ENCODE measurements at places on chromosomes 3 and 15.
A peak's percentile ranks its signal among the peaks of the same experiment; 100 is the strongest.

- H3K4me1 ChIP-seq, result peaks cover 24% of the 10 kb centered on the region
- H3K27ac ChIP-seq, result no peak overlapping the region
- H3K27me3 ChIP-seq, result no peaks in the 10 kb centered on the region
- no peaks in the 10 kb centered on the region for H3K36me3 ChIP-seq
- no peak overlapping the region for H3K4me3 ChIP-seq
These were observed 4.2 kb downstream of the CCDC71 start for GRCh38 chr3:49161808-49162530.

- H3K27ac ChIP-seq, result peak overlapping the region; percentile 92
- H3K27me3 ChIP-seq, result no peaks in the 10 kb centered on the region
- H3K4me1 ChIP-seq, result peaks cover 43% of the 10 kb centered on the region
- no peaks in the 10 kb centered on the region for H3K36me3 ChIP-seq
These were observed 164.0 kb upstream of the TBL1XR1 start for GRCh38 chr3:177361081-177361938.

DNA sequence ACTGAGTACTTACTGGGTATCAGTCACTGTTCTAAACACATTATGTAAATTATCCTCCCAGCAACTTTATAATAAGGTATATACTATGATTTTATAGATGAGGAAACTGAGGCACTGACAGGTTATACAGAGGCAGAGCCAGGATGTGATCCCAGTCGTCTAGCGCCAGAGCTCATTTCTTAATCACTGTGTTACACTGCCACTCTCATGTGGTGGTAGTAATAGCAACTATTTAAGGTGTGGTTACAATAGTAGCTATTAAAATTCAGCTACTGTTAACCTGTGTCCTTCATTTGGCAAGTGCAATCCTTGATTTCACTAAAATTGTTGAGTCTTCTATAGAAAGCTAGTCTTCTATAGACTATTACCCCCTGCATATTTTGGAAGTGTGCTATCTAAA, 43.1 kb upstream of the TRPC1 start:
- H3K36me3 ChIP-seq, result no peaks in the 10 kb centered on the region
- no peak overlapping the region for H3K4me3 ChIP-seq
- H3K27me3 ChIP-seq, result no peaks in the 10 kb centered on the region

- no peaks in the 10 kb centered on the region for H3K36me3 ChIP-seq
- no peak overlapping the region for H3K27ac ChIP-seq
- H3K4me3 ChIP-seq, result no peak overlapping the region
- no peaks in the 10 kb centered on the region for H3K27me3 ChIP-seq
- no peaks in the 10 kb centered on the region for H3K4me1 ChIP-seq
- no peak for DNase-seq
These were observed 81.8 kb upstream of the PRR23E start for GRCh38 chr3:127110982-127111693.

DNA sequence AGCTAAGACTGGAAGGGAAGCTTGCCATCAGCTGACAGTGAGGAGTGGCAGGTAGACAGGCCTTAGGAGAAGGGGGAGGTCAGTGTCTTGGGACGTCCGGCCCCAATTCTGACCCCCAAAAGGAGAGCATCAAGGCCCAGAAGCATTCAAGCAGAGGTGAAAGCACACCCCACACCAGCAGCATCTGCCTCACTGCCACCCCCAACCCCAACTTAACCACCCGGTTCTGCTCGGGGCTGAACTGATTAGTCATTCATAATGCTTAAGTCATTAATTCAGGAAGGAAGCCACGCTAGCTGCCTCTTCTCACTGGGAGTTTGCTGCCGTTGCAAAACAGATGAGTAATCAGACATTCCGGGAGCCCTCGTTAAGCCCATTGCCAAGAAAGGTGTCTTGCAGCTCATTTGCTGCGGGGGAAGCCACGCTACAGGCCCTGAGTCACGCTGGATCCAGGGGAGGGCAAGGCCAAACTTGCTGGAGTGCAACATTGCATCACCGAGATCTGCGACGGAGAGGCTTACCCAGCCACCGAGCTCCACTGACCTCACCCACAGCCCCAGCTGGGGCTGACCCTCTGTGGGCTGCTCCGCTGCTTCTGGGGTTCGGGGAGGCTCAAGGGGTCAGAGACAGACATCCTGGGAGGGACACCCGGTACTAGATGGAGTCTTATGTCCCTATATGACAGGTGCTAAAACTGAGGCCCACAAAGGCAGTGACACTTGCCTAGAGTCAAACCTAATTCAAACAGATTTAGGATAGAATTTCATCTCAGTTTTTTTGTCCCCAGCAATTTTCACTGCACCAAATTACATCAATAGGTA, 46.4 kb upstream of the HES1 start:
- peak; percentile 66 for DNase-seq
- H3K4me1 ChIP-seq, result peaks cover 10% of the 10 kb centered on the region
- no peak overlapping the region for H3K4me3 ChIP-seq
- no peaks in the 10 kb centered on the region for H3K27me3 ChIP-seq
- H3K36me3 ChIP-seq, result no peaks in the 10 kb centered on the region

DNA sequence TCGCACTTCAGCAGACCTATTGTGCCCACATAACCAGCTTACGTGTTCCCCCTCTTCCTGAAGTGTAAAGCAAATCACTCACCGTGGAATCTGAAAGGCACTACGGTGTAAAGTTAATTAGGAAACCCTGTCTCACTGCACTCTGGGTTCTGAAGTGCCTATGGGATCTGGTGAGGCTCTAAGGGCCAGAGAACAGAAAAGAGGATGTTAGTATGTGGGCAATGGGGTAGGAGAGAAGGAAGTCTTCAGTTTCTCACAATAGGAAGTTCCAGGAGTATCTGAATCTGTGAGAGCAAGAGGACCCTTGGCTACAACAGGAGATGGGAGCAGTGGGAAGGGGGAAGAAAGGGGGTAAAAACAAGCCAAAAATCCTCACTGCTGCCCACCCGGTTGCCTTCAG, 71.4 kb downstream of the ITGB5 start:
- H3K27me3 ChIP-seq, result no peaks in the 10 kb centered on the region
- H3K27ac ChIP-seq, result no peak overlapping the region
- H3K4me3 ChIP-seq, result no peak overlapping the region
- DNase-seq, result no peak
- H3K4me1 ChIP-seq, result peaks cover 12% of the 10 kb centered on the region

DNA sequence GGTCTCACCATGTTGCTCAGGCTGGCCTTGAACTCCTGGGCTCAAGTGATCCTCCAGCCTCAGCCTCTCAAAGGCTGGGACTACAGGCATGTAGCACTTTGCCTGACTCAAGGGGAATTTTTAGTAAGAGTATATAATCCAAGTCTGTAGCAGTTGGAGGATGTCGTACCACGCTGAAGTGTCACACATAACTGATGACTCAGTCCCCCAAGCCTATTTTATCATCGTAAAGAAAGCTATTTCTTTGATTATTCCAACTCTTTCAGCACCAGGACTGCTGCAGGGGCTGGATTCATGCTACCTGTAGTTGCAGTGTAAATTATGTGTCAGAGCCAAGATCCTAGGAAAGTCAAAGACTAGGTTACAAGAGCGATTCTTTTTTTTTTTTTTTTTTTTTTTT, 1.4 kb upstream of the PRKCI start:
- H3K4me1 ChIP-seq, result no peaks in the 10 kb centered on the region
- no peak overlapping the region for H3K27ac ChIP-seq
- H3K36me3 ChIP-seq, result no peaks in the 10 kb centered on the region
- no peak overlapping the region for H3K4me3 ChIP-seq

DNA sequence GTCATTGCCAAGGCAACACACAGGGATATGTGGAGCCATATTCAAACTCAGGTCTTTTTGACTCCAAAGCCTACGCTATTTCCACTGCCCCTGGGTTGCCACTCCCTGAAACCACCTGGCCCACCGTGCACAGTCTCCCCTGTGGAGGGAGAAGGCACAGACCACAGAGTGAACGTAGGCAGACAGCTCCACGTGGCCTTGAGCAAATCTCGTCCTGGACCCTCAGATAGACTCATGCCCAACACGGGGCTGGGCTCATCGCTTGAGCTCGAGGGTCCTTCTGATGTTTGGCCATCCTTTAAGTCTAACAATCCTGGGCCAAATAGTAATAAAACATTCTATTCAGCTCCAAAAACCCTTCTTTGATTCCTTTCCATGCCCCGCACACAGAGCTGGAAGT, 72.0 kb downstream of the CPN2 start:
- H3K4me1 ChIP-seq, result peaks cover 27% of the 10 kb centered on the region
- H3K36me3 ChIP-seq, result no peaks in the 10 kb centered on the region
- H3K27ac ChIP-seq, result no peak overlapping the region
- H3K4me3 ChIP-seq, result no peak overlapping the region
- no peak for DNase-seq

- peak; percentile 43 for DNase-seq
- H3K27me3 ChIP-seq, result no peaks in the 10 kb centered on the region
- H3K36me3 ChIP-seq, result no peaks in the 10 kb centered on the region
- H3K4me3 ChIP-seq, result no peak overlapping the region
- H3K27ac ChIP-seq, result peak overlapping the region; percentile 7
These were observed 57.8 kb downstream of the CDC25A start for GRCh38 chr3:48130321-48130904.

GRCh38 chr15:89675606-89676005, 3.6 kb downstream of the PLIN1 start:
- no peaks in the 10 kb centered on the region for H3K27me3 ChIP-seq
- no peak for DNase-seq
- no peak overlapping the region for H3K4me3 ChIP-seq
- peaks cover 20% of the 10 kb centered on the region for H3K4me1 ChIP-seq

- no peak for DNase-seq
- no peaks in the 10 kb centered on the region for H3K4me1 ChIP-seq
- H3K4me3 ChIP-seq, result no peak overlapping the region
- H3K36me3 ChIP-seq, result no peaks in the 10 kb centered on the region
These were observed 117.3 kb downstream of the RFTN1 start for GRCh38 chr3:16396202-16396601.

DNA sequence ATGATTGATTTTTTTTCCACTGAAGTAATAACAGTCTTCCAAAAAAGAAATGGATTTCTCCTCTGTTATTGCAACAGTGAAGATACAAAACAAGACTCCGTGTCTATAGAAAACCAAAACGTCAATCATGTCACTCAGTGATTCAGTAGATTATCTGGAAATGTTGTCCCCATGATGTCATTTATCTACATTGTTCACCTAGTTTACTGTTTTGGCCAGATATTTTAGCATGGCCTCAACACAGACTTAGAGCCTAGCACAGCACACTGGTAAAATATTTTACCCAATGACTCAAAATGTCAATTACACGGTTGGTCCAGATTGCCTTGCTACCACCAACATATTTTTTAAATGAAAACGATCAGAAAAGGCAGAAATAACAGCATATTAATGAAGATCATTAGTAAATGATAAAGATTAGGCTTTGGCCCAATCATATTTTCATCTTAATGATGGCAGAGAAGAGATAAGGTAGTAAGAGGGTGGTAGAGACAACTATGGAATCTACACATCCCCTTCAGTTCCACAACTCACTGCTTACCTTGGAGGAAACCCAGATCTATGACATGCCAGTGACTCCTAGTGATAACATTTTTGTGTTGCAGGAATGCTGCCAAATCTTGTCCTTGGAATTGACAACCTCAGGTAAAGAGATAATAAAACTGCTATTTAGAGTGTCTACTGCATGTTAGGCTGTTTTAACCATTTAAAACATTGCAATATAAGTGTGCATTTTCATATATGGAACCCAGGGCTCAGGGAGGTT, 347.7 kb upstream of the ARPP21 start:
- no peaks in the 10 kb centered on the region for H3K27me3 ChIP-seq
- DNase-seq, result no peak
- no peak overlapping the region for H3K4me3 ChIP-seq

DNA sequence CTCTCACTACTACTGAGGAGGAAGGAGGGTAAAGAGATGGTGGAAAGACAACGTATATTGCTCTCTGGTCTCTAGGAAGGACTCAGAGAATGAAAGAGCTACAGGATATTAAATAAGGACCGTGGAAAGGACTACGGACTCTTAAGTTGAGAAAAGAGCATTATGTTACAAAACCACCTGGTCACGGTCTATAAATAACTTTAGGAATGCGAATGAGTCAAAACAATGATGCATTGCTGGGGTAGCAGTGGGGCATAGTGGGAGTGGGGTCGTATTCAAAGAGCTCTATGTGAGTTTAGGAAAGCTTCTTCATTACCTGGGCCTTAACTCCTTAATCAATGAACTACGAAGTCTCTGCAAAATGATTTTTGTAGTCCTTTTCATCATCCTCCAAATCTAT, 295.7 kb upstream of the SOX14 start:
- no peak overlapping the region for H3K27ac ChIP-seq
- no peaks in the 10 kb centered on the region for H3K36me3 ChIP-seq
- no peak for DNase-seq
- no peaks in the 10 kb centered on the region for H3K4me1 ChIP-seq
- no peak overlapping the region for H3K4me3 ChIP-seq

GRCh38 chr3:134251731-134252391, 1.2 kb upstream of the RYK start:
- H3K27me3 ChIP-seq, result no peaks in the 10 kb centered on the region
- DNase-seq, result no peak
- no peaks in the 10 kb centered on the region for H3K36me3 ChIP-seq

DNA sequence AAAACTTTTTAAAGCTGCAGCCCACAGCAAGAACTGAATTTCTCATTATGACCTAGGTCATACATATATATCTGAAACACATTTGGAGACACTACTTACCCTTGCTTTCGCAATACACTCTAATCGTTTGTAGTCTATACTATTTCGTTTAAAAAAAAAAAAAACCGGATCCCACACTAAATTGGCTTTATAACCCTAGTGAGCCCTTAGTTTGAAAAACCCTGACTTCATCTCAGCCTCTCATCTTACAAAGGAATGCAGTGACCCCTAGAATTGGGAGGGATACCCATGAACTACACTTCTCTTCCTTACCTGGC, 4.2 kb downstream of the RARRES1 start:
- H3K4me1 ChIP-seq, result peaks cover 16% of the 10 kb centered on the region
- H3K36me3 ChIP-seq, result no peaks in the 10 kb centered on the region
- H3K27ac ChIP-seq, result no peak overlapping the region
- H3K27me3 ChIP-seq, result no peaks in the 10 kb centered on the region
- DNase-seq, result no peak
- no peak overlapping the region for H3K4me3 ChIP-seq

DNA sequence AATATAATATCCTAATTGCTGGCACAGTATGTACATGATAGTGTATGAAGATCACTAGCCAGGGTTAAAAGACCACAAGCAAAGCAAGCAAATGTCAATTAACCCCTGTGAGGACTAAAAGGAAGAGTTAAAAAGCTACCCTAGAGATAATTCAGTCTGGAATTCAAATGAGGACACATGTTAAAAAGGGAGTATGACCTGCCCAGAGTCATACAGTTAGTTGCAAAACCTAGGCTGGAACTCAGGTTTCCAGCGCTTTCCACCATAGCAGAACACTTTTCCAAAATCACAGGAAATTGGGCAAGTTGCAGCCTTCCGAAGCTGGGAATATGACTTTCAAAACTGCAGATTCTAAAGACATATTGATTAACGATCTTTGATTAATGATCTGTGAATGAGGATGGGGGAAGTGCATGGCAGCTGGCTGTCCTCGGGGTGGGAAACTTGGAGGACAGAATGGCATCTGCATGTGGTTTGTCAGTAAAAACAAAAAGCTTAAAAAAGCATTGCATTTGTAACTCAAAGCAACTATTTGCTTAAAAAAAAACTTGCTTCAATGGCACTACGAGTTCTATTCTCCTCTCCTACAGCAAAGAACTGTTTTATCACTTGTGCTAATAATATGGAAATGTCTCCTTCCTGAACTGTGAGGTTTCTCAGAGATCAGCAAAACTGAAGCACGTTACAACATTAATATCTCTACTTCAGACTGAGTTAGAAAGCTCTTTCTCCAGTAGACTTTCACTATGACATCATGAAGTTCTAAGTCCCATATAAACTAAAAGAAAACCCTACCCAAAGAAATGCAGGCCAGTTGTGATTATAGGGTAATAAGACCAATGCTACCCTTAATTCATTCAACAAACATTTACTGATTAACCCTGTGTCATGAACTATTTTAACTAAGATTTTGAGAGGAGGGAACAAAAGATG, 46.2 kb downstream of the IGSF11 start:
- peak overlapping the region; percentile 75 for H3K27ac ChIP-seq
- H3K27me3 ChIP-seq, result no peaks in the 10 kb centered on the region
- DNase-seq, result no peak
- H3K36me3 ChIP-seq, result no peaks in the 10 kb centered on the region
- H3K4me3 ChIP-seq, result no peak overlapping the region

All from body of pancreas (tissue), 4 donors.